T-cell (primary cell): ENCODE measurements at places on chromosomes 1 and 21.

- peak overlapping the region; percentile 84 for H3K4me3 ChIP-seq
- no peaks in the 10 kb centered on the region for H3K36me3 ChIP-seq
- peaks cover 36% of the 10 kb centered on the region for H3K4me1 ChIP-seq
Measured at GRCh38 chr1:155085504-155086127, 7.0 kb downstream of the EFNA3 start.

DNA sequence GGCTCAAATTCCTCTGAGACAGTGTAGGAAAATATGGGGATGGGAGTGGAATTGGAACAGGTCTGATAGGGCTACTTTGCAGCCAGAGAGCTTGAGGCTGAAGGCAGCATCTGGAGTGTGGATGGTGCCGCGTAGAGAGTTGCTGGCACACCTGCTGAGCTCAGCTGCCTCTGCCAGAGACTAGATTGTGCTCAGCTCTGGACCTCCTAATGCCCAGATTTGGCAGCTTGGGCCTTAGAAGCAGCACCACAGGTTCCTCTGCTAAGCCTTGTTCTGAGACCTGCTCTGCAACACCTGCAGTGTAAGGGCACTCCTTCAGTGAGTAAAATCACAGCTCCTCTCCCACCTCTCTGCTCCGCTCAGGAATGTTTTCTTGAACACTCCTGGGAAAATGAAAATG, 23.3 kb downstream of the ACOT11 start:
- no peak overlapping the region for H3K27ac ChIP-seq
- no peak overlapping the region for H3K4me3 ChIP-seq
- DNase-seq: no peak
- no peaks in the 10 kb centered on the region for H3K27me3 ChIP-seq

GRCh38 chr1:208139434-208140045, 104.6 kb downstream of the PLXNA2 start:
- no peak overlapping the region for H3K27ac ChIP-seq
- peaks cover under 1% of the 10 kb centered on the region for H3K27me3 ChIP-seq
- no peaks in the 10 kb centered on the region for H3K36me3 ChIP-seq
- no peaks in the 10 kb centered on the region for H3K4me1 ChIP-seq
- no peak overlapping the region for H3K4me3 ChIP-seq

DNA sequence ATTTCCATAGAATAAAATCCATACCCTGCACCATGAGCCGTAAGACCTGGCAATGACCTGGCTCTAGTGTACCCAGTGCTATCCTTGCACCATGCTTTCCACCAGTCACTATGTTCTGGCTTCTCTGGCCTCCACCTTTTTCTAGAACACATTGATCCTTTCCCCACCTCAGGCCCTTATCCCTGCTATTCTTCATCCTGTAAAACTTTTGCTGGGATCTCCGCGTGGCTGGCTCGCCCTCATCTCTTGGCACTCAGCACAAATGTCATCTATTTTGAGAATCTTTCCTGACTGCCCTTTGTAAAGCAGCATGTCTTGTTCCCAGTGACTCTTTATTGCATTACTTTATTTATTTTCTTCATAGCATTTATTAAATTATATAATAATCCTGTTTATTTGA, 169.8 kb upstream of the B3GALT2 start:
- no peak overlapping the region for H3K4me3 ChIP-seq
- no peak for DNase-seq
- H3K27me3 ChIP-seq: no peaks in the 10 kb centered on the region
- H3K4me1 ChIP-seq: no peaks in the 10 kb centered on the region

- H3K36me3 ChIP-seq: no peaks in the 10 kb centered on the region
- no peak overlapping the region for H3K27ac ChIP-seq
- H3K4me1 ChIP-seq: no peaks in the 10 kb centered on the region
- H3K4me3 ChIP-seq: no peak overlapping the region
- no peak for DNase-seq
Measured at GRCh38 chr21:27548486-27548885, 581.6 kb upstream of the ADAMTS5 start.

GRCh38 chr1:116558140-116558549, 12.7 kb downstream of the CD58 start:
- no peak overlapping the region for H3K27ac ChIP-seq
- no peaks in the 10 kb centered on the region for H3K36me3 ChIP-seq
- H3K4me1 ChIP-seq: peaks cover 35% of the 10 kb centered on the region

DNA sequence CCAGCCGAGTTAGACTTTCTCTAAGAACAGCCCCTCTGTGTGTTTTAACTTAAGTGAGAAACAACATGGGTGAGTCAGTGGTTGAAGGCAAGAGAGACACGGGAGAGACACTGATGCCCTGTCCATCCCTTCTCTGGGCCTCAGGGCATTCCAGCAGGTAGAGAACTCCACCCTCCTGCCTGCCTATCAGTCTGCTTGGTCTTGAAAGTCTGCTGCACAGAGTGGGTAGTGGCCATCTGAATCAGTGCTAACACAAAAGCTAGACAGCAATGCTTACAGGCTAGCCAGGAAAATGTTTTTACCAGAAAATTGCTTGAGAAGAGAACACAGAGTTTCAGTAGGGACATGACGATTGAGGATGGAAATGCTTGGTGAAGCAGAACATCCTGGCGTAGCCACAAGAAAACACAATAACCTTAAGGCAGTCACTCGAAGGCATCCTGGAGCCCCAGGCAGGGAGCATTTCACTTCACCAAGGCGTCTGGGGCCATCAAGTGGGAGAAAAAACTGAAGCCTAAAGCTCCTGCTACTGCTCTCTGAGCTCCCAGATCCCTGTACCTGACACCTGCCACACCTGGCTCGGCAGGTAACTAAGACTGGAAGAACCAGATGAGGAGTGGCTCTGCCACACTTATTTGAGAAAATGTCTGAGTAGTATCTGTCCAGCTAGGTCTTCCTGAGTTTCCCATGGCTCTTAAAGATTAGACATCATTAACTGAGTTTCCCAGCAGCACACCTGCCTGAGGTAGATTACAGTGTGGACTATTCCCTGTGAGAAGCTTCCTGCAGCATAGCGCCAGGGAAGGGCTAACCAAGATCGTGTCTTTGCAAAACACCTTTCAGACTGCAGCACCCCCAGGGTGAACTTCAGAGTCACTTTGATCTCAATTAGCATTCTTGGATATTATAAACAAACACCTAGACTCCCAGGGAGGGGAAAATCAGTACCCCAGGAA, 18.1 kb upstream of the LBR start:
- peak overlapping the region; percentile 13 for H3K4me3 ChIP-seq
- no peak for DNase-seq
- H3K36me3 ChIP-seq: no peaks in the 10 kb centered on the region
- peaks cover 72% of the 10 kb centered on the region for H3K4me1 ChIP-seq
- no peaks in the 10 kb centered on the region for H3K27me3 ChIP-seq
- H3K27ac ChIP-seq: peak overlapping the region; percentile 80
